ENCODE measurements at places on chromosomes 6 and 20.

- DNase-seq: no peak
Observed at GRCh38 chr20:37971561-37972127, 61.6 kb downstream of the TTI1 start.

- no peak for DNase-seq
Observed at GRCh38 chr6:46199387-46199786, 28.6 kb upstream of the ENPP5 start.

GRCh38 chr6:155317186-155317585, 2.9 kb upstream of the TFB1M start:
- DNase-seq: no peak

DNA sequence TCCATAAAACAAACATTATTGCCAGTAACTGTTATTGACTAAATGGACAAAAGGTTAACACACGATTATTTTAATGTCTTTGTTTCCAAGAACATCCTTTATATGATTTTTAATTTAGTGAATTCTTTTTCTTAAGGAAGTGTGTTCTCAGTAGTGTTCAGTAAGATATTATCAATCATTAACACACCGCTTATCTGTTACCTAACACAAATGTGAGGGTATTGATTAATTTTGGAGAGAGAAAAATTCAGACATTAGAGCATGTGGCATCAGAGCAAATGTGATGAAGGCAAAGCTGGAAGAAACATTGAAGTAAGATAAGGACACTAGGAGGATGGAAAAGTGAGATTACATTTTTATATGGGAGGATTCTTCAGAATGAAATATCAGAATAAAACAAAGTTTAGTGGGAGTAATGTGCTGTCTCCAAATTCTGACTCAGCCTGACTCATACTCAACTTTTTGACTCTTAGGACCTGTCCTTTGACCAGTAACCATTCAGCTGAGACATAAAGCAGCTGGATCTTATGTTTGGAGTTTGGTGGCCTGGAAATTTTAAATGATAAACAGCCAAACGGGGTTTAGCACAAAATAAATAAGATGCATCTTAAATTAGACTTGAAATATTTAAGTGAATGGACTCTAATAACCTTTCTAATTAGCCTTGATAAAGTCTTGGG, 348.6 kb downstream of the CD109 start:
- DNase-seq: no peak

GRCh38 chr6:48552905-48553304, 441.9 kb upstream of the PTCHD4 start:
- no peak for DNase-seq

DNA sequence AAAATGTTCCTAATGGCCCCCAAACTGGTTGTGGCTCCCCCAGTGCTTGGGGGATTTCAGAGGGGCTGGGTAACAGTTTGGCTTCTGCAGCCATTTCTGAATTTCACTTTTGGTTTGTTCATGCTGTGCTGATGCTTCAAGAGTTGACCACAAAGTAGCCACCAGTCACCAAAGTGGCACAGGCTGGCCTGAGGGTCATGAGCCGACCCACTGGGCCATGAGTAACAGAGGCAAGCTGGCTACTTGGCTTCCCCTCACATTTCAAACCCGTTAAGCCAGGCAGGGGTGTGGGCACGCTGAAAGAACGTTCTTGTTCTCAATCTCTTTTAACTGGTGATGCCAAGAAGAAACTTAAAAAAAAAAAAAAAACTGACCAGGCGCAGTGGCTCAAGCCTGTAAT, 15.1 kb upstream of the NXT1 start:
- no peak for DNase-seq

DNA sequence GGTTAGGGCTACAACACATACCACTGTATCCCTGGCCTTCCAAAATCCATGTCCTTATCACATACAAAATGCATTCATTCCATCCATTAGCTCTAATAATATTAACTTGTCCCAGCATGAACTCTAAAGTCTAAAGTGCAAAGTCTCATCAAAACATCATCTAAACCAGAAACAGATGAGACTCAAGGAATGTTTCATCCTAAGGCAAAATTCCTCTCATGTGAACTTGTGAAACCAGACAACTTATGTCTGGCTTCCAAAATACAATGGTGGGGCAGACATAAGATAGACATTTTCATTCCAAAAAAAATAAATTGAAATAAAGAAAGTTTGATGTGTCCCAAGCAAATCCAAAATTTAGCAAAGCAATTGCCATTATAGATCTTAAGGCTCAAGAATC, 257.4 kb downstream of the HTR1B start:
- DNase-seq: no peak

- DNase-seq: no peak
Observed at GRCh38 chr6:12060780-12061609, 48.9 kb downstream of the HIVEP1 start.

- DNase-seq: no peak
Observed at GRCh38 chr6:121694801-121695251, 259.4 kb downstream of the GJA1 start.

- DNase-seq: no peak
Observed at GRCh38 chr6:149467265-149467664, 17.5 kb downstream of the ZC3H12D start.

DNA sequence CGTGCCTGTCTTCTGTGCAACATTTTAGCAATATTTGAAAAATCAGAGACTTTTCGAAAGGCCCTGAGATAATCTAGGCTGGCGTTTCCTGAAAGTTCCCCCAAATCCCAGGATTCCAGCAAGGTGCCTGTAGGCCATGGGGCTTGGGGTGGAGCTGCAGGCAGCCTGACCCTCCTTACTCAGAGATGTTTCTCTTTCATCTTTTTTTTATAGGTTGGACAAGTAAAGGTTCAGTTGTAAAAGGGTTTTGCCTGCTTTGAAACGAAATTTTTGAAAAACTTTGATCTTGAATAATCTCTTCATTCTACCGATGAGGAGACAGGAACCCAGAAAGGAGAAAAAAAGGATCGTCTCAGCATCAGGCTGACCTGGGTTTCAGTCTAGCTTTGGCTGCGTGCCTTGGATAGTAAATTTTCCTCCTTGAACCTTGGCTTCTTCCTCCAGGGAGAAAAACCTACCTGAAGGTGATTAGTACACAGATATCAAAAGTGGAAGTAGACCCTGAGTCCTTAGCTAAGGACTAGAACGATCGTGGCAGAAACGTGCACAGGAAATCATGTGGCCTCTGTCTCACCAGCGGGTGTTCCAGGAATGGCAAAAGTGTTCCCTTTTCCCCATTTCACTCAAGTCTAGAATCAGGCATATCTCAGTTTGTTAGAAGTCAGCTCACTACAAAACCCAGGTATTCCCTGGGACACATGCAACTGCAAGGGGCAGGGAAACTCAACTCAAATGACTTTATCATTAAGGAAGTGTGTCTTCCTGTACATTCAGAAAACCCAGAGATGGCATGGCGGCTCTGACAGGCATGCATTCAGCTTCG, 128.2 kb upstream of the PTPN1 start:
- DNase-seq: no peak

DNA sequence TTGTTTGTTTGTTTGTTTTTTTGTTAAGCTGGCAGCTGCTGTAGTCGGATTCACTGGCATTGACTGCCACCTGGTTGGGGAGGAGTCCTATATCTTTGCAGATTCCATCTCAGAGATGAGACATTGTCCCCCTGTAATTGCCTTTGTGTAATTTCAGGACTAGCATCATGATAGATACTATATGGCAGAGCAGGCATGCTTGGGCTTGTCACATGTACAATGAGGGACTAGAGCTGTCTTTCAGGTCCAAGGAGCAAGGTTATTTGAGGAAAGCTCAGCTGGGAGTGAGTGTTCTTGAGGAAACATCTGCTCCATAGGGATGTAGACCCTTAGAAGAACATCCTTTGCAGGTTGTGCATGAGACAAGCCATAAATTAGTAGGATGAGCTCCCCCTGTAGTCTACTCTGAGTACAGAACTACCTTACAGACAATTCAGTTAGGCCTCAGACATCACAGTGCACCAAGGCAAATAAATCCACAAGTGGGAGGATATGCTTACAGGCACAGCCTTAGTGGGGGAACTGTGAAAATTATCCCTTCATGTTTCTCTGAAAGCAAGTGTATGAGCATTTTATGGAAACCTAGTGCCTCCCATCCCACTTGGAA, 62.1 kb downstream of the BMP2 start:
- DNase-seq: no peak

DNA sequence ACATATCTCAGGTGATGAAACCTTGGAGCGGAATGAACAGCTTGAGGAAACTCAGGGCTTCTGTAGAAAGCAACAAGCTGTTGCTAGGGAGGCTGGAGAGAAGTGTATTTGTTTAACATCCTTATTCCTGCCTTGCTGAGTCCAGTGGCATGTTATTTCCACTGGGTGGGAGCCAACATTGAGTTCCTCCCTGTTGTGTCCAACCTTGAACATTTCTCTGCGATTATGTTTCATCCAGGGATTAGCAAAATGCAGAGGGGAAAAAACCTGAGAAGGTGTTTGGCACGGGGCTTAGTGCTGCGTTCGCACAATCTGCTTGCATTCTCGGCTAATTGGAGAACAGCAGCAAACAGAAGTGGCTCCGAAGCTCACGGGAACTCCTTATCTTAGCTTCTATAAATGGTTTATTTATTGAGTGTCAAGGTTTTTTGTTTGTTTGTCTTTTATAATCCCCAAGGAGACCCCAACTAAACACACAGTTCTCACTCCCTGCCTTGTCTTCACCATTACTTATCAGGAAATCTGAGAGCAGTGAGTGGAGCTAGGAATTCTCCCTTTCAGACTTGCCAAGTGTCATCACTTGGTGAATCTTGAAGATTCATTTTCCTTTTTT, 412.8 kb downstream of the CDC5L start:
- DNase-seq: no peak

DNA sequence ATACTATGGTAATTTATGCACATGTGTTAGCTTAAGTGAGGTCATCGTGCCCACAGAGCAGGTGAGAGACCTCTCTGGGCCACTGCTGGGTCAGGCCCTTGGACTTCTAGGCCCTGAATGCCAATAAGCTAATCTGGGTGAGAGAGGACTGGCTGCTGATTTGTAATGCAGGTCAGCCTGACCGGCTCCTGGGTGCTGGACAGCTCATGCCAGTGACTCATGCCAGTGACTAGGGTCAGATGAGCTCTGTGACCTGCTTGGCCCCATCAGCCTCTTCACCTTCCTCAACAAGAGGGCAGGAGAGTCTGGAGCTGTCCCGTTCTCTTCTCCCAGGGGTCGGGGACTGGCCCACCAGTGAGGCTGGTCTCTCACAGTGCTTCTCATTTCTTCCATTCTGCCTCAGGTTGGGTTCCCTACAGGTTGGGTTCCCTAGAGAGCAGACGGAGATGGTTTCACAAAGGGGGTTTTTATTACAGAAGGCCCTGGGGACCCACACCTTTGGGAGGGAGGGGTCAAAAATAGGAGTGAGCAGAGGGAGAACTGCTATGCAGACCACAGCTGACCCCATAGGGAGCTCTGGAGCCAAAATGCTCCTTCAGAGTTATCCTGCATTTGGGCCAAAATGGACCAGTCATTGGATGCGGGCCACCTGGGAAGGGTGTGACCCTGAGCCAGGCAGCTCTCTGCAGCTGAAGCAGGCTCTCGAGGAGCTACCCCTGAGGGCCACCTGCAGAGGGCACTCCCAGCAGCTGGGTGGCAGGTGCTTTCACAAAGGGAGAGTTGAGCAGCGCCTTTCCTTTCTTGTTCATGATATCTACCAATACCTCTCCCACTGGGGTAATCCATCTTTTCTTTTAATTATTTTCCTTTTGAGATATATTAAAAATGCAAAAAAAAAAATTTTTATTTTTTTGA, 2.2 kb upstream of the OXT start:
- DNase-seq: no peak

DNA sequence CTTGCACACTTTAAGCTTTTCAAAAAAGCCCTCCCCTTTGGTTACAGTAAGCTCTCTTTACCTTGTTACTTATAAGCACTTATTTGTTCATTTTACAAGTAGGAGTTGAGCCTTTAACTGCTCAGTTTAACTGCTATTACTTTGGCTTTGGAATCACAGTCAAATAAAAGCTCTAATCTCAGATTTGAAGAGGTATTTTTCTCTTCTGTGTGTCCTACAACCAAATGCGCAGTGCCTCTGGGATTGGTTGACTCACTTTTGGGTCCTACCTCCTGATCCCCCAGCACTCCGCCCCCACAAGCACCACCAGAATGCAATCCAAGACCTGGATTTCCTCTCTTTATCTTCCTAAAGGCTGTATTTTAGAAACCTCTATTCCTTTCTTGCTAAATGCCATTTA, 2.5 kb downstream of the NCOA7 start:
- DNase-seq: no peak

GRCh38 chr6:44010411-44011349, 116.6 kb downstream of the MRPL14 start:
- DNase-seq: peak; percentile 68

GRCh38 chr6:163816441-163816840, 401.9 kb downstream of the QKI start:
- DNase-seq: no peak

- DNase-seq: no peak
Observed at GRCh38 chr6:152212437-152212836, 405.0 kb downstream of the ESR1 start.

- DNase-seq: no peak
Observed at GRCh38 chr6:105952772-105953690, 133.1 kb upstream of the PRDM1 start.

DNA sequence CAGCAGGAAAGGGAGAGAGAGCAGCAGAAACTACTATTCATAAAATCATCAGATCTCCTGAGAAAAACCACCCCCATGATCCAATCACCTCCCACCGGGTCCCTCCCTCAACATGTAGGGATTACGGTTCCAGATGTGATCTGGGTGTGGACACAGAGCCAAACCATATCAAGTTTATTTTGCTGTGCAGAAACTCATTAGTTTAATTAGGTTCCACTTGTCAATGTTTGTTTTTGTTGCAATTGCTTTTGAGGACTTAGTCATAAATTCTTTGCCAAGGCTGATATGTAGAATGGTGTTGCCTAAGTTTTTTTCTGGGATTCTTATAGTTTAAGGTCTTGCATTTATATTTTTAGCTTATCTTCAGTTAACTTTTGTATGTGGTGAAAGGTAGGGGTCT, 422.0 kb upstream of the HS3ST5 start:
- DNase-seq: no peak

DNA sequence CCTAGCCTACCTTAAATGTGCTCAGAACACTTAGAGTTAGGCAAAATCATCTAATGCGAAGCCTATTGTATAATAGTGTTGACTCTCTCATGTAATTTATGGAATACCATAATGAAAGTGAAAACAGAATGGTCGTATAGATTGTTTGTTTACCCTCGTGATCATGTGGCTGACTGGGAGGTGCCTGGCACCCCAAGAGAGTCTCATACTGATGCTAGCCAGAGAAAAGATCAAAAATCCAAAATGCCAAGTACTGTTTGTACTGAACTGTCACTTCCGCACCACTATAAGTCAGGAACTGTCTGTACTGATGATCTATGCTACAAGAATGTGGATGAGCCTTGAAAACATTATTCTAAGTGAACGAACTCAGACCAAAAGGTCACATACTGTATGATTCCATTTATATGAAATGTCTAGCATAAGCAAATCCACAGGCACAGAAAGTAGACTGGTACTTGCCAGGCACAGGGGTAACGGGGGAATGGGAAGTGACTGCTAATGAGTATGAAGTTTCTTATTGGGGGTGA, 22.4 kb downstream of the ZMYND8 start:
- DNase-seq: no peak

DNA sequence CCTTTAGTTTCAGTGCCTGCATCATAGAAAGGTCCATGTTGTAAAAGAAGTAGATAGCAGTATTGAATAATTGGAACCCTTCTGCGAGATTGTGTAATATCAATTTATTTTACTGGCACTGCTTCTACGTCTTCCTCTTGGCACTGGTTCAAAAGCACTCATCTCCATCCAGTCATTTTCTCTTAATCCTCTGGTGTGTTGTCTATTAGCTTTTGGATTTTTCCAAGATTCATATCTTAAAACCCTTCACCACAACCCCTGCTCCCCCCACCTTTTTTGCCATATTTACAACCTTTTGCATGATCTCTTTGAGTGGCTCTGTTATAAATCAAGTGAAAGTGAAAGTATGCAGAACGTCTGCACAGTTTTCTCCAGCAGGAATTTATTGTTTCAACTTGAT, 76.6 kb upstream of the HSF2 start:
- no peak for DNase-seq
